Stimulated activated CD4-positive, alpha-beta T cell treated with anti-CD3 and anti-CD28 coated beads, Interleukin-1b, Interleukin-23, amount 100 ng/mL, for 1 hour (primary cell): ENCODE measurements at places on chromosomes 13 and 19.

GRCh38 chr19:13262450-13262849 is 112.2 kb downstream of the IER2 start:
- DNase-seq, result no peak

DNA sequence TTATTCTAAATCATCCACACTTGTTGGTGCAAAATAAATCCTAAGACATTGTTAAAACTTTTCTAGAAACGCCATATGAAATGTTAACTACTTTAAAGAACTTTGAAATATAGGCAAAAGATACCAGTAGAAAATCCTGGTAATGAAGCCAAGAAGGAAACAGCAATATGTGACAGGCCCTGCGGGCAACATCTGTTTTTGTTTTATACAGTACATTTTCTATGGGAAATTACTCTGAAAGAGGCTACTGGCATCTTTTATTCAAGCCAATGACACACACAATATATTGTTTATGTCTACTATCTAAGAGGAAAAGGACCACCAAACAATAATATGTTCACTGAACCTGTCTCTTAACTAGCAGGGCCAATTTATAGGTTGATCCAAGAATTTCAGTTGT is 829.7 kb downstream of the PCDH17 start:
- DNase-seq, result no peak

DNA sequence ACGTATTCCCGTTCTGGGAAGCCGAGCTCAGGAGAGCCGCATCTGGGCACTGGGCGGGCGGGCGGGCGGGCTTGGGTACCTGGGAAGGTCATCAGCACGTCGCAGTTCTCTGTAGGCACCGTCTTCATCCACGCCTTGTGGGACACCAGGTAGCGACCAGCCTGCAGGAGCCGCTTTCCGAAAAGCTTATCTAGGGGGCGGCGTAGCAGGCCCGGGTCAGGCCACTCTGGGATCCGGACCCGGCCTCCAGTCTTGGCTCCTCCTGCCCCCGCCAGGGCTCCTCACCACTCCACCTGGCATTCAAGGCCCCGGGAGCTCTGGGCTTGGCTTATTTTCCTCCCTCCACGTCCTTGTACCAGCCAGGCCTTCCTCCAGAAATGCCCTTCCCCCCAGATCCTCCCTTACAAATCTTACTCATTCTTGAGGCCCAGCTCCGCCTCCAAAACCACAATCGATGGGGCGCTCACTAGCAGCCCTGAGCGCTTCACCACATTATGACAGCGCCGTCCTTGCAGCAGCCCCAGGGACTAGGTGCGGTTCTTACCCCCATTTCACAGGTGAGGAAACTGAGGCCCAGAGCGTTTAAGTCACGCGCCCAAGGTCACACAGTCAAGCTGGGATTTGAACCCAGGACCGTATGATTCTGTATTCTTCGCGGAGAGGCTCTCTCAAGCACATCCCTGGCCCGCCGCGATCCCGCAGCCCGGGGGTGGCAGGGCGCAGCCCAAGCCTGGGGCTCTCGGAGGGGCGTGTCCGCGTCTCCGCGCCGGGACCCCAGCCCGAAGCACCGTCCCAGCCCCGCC is 843 bp downstream of the ANO8 start:
- DNase-seq, result peak; percentile 48

DNA sequence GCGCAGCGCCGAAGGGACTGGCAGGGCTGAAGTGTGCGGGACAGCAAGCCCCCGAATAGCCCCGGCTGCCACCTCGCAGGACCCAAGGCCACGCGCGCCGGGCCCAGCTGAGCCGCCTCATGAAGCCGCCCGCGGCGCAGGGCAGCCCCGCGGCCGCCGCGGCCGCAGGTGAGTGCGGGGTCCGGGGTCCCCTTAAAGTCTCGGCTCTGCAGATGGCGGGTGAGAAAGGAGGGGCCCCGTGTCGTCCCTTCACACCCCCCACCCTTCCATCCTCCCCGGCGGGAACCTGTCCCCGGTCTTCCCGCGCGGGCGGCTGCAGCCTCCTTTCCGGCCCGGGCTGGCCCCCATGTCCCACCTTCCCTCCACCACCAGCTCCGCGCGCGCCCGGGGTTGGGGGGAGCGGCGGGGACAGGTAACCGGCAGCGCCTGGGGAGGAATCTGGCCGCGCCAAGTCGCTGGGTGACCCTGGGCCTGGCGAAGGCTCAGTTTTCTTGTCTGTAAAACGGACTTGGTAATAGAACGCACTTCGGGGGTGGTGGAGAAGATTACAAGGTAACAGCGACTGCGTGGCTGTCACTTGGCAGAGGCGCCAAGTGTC is 338 bp downstream of the RGCC start:
- DNase-seq, result no peak

DNA sequence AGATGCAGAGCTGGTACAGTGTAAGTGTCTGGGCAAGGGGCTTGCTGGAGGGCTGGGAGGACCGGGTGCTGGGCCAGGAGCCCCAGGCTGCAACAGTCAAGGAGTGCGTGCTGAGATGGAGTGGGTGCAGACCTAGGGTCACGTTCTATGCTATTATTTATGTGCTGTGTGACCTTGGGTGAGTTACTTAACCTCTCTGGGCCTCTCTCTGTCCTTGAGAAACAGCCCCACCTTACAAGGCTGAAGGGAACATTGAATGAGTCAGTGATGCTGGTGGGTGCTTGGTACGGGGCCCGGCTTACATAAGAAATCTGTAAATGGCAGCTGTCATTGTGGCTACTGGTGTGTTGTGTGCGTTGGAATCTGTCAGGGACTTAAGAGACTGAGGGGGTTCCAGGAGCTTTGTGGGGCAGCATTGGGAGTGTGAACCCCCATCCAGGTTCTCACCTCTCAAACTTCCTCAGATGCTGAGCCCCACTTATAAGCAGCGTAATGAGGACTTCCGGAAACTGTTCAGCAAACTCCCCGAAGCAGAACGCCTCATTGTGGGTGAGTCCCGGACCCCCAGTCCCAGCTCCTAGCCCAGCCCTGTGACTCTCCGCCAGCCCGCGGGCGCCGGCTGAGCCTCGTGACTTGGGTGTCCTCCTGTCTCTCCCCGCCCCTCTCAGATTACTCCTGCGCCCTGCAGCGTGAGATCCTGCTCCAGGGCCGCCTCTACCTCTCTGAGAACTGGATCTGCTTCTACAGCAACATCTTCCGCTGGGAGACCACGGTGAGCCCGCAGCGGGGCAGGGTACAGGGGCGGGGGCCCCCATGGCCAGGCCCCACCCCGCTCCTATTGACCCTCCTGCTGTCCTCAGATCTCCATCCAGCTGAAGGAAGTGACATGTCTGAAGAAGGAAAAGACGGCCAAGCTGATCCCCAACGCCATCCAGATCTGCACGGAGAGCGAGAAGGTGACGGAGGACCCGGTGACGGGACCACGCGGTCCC is 9.6 kb downstream of the GRAMD1A start:
- DNase-seq, result no peak

DNA sequence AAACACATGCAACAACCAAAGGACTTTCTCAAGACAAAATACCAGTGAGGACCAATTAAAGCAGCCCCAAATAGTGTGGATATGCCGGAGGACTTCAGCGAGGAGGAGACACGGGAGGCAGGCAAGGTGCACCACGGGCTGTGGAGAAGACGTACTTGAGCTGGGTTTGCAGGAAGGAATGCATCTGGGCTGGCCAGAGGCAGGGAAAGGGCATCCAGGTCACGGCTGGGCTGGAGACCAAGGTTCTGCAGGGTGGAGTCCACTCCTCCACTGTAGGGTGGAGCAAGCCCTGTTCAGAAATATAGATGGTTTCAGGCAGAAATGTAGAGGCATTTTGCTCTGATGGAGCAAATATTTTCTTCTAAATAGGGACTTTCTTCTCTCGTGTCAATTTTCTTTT is 36.6 kb upstream of the MEDAG start:
- DNase-seq, result no peak

DNA sequence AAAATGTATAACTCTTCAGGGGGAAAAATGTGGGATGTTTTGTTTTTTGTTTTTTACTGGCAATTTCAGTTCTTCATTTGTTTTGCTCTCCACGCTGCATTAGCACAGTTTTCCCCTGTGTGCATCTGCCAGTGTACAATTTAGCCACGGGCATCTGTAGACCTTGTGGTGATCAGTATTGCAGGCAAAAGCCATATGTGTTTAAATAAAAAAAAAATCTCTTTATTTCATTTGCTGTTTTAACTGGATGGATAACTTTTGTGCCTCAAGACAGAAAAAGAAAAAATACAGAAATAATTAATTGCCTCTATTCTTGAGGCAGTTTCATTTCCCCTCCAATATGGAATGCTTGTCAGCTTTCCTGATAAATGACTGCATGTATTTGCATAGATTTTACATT is 7.9 kb upstream of the MAB21L1 start:
- no peak for DNase-seq

DNA sequence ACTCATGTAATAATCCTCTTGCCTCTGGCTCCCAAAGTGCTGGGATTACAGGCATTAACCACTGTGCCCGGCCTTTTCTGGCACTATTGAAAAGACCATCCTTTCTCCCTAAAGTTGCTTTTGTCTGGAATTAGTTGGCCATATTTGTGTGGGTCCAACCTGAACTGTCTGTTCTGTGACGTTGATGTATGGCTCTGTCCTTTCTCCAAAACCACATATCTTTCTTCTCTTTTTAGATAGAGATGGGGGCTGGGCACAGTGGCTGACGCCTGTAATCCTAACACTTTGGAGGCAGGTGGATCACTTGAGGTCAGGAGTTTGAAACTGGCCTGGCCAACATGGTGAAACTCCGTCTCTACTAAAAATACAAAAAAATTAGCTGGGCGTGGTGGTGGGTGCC is 17.9 kb downstream of the DNM2 start:
- no peak for DNase-seq

DNA sequence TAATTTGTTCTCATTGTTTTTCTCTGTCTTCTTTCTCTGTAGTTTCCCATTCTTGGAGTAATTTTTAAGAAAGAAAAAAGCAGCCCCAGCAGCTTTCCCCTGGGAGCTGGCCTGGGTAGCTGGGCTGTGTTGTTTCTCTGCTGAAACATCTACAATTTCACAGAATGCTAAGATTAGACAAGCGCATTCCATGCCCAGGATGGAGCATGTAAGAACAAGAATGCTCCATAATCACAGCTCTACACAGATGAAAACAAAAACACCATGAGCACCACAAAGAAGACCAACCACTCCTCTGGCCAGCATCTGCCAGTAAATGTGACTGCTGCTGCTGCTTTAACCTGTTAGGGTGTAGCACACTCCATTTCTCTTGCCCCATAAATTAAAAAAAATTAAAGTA is 239.2 kb upstream of the SLITRK1 start:
- no peak for DNase-seq

- no peak for DNase-seq
Observed at GRCh38 chr19:41401483-41401882, 3.9 kb downstream of the BCKDHA start.

GRCh38 chr19:55958356-55958755 is 10.7 kb downstream of the NLRP8 start:
- no peak for DNase-seq

DNA sequence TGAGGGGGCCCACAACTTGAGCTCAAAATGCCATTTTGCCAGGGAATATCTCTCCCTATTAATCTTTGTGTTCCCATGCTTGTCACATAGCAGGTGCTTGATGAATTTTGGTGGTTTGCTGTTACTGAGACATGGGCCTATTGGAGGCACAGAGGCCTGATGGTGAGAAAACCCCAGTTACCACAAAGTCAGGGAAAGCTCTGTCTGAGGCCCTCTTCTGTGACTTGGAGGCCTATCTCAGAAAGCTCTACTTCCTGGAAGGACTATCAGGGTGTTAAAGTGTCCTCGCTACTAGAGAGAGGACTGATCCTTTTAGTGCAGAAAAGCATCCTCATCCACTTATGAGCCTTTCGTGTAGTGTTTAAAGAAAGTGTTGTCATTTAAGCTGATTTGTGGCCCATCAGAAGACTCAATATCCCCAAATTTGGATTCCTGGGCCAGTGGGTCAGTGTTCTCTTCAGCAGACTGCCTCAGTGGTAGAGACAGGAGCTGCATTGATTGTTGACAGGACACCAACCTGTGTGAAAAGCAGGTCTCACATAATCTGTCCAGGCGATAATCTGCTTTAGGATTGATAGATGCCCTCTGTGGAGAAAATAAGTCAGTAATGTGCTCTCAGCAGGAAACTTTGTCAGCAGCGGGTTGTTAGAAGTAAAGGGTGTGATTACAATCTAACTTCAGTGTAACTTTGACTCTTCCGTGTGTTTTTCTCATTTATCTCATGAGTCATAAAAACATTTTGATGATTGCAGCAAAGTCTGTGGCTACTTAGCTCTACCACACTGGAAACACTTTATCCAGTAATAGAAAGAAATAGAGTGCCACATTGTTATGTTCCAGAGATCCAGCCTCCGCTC is 121.0 kb downstream of the AKAP11 start:
- DNase-seq, result no peak

- no peak for DNase-seq
Observed at GRCh38 chr13:71522941-71523526, 344.0 kb downstream of the DACH1 start.

- DNase-seq, result no peak
Observed at GRCh38 chr13:107770541-107770940, 444.8 kb downstream of the LIG4 start.

DNA sequence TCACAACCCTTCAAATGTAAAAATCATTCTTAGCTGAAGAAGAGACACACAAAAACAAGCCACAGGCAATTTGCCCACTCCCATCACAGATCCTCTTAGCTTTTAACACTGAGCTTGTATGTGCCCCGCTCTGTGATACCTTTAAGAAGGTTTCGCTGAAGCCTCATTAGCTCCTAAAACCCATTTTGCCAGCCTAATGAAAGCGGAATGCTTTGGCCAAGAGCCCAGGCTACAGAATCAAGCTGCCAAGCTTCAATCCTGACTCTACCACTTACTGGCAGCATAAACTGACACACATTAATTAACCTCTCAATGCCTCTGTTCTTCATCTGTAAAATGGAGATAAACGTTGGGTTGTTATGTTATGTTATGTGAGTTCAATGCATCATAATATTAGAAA is 10.5 kb downstream of the ZNF112 start:
- no peak for DNase-seq

GRCh38 chr13:78426183-78426582 is 177.2 kb downstream of the POU4F1 start:
- no peak for DNase-seq

GRCh38 chr19:45505151-45505995 is 1.9 kb upstream of the VASP start:
- no peak for DNase-seq

DNA sequence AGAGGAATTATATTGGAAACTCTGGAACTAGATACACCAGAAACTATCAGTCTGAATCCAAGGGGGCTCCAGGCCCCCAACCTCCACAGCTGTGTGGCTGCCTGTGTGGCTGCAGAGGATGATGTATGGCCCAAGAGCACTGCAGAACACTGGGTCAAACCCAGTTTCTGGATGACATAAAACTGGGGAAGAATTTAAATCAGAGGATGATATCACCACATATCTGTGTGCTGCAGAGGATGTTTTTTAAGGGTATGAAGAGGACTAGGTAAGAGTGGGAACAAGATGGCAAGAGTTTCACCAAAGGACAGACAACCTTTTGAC is 226.4 kb downstream of the SUCLA2 start:
- DNase-seq, result no peak
